Heart left ventricle (tissue), 16 donors: ENCODE measurements at places on chromosomes 3 and 15.

GRCh38 chr15:25378501-25378901 is 60.3 kb downstream of the UBE3A start:
- DNase-seq, result no peak

- no peak for DNase-seq
These were observed 103.8 kb downstream of the THSD4 start for GRCh38 chr15:71219101-71219500.

GRCh38 chr15:72227720-72228119 is 3.3 kb downstream of the PKM start:
- DNase-seq, result no peak

GRCh38 chr3:196501316-196502044 is 2.1 kb downstream of the RNF168 start:
- no peak for DNase-seq

- DNase-seq, result no peak
These were observed 96.8 kb downstream of the BBX start for GRCh38 chr3:107619549-107619948.
